ENCODE measurements at places on chromosomes 2 and 18.

DNA sequence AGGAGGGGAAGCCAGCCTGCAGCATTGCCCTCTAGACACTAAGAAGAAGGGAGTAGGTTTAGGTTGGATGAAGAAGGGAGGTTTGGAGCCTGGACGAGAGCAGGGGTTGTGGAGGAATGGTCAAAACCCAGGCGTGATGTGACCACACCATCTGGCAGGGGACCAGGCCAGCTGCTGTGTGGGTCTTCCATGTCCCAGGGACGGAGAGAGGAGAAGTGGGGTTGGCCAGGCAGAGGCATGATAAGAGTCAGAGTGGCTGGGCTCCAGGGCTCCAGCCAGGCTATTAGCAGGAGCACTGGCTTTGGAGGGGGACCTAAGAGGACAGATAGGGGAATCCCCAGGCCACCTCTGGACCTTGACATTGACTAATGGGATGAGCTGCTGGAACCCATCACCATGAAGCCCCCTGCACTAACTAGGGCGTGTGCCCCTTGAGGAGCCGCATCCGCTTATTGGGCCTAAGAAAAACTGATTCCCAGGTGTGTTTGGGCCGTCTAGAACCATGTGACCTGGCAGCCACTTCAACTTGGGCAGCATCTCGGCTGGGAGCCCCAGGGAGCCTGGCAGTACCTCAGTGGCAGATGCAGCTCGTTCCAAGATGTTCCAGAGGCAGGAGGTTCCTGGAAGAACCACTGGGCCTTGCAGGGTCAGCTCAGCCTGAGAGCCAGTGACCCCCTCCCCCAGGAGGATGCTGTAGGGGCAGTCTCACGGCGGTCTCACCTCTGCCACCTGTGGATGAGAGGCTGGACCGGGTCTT is 235.1 kb downstream of the AGAP1 start:
- no peak for DNase-seq

- peak; percentile 60 for DNase-seq
These were observed 1.9 kb downstream of the GLI2 start for GRCh38 chr2:120737340-120738101.

- DNase-seq: no peak
These were observed 307.5 kb downstream of the GALR1 start for GRCh38 chr18:77557046-77557587.

DNA sequence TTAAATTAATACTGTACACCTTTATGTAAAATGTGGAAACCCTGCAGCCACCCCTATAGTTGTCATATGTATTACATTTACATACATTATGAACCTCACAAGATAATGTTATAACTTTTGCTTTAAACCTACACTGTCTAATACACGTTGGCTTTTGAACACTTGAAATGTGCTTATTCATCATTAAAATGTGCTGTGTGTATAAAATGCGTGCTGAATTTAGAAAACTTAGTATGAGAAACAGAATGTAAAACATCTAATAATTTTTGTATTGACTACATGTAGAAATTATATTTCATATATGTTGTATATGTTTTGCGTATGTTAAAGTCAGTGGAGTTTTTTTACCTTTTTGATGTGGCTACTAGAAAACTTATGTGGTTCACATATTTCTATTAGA is 68.8 kb downstream of the MAPRE2 start:
- DNase-seq: no peak

DNA sequence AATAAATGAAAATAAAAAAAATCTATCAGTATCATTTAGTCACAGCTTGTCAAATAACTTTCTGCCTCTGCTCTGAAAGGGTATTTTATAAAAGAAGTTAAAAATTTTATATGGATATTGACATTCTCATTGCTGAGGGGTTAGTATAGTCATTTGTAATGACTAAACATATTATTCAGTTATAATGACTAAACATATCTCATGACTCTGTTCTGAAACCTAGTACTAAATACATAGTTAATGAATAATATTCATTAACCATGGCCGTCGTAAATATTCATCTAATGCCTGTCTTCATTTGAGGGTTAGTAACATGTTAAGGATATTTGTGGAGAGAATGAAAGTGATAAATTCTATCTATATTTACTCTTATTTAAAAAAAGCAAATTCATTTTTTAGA is 69.1 kb upstream of the MAP4K3 start:
- no peak for DNase-seq

DNA sequence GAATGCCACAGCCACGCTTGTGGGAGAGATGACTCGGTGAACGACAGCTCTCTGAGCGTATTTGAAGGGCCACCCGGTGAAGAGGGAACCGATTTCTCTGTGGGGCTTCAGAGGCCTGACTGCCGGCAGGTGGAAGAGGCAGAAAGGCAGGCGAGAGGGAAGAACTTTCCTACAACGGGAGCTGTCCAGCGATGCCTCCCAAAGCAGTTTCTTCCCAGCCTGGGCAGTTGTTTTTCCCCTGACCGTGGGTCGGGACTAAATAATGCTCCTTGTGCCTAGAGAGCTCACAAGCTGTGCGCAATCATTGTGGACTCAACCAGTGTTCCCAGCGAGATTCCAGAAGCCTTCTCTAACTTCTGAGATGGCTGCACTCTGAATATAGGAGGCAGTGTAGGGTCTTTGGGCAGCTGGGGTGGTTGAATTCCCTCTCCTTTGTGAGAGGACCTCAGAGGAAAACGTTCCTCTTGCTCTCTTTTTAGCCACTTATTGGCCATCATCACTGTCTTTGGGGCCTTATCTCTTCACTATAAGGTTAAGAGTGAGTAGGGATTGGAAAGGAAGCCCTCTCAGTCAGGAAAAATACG is 710 bp downstream of the SEC11C start:
- DNase-seq: no peak

DNA sequence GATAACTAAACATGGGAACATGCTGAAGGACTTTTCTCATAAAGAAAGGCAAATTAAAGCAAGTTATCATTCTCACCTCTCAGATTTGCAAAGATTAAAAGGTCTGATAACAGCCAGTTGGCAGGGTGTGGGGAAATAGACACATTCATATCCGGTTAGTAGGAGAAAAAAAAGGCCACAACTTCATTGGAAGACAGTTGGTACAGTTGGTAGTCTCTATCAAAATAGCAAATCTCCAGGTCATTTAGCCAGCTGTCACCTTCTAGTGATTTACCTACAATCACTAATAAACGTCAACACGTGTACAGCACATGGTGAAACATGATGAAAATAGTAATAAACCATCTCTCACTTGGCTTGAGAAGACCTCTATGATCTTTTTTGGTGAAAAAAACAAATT is 16.6 kb downstream of the INPP5D start:
- DNase-seq: no peak

DNA sequence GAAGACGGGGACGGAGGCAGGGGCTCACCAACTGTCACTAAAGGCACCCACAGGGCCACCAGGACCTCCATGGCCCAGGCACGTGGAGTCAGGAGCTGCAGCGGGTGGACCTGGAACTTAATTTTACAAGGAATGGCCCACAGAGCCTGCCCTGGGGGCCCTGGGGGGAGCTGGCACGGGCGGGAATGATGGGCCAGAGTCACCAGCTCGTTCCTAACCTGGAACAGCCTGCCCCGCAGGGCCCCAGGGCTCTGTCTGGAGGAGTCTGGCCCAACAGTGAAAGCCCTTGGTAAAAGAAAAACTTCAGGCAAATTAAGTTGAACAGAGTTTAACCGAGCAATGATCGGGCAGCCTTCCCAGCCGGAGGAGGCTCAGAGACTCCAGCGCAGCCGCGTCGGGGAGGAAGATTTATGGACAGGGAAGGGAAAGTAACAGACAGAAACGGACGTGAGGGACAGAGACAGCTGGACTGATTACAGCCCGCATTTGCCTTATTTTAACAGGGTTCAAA is 118.4 kb upstream of the TMEM18 start:
- DNase-seq: no peak

GRCh38 chr2:64698668-64699444 is 45.1 kb upstream of the SERTAD2 start:
- DNase-seq: peak; percentile 79

- no peak for DNase-seq
These were observed 1745.6 kb upstream of the CELF4 start for GRCh38 chr18:39311111-39311712.

GRCh38 chr18:64082054-64082453 is 66.8 kb downstream of the LINC00305 start:
- DNase-seq: no peak

- no peak for DNase-seq
These were observed 213.7 kb downstream of the TRIB2 start for GRCh38 chr2:12930391-12930790.

DNA sequence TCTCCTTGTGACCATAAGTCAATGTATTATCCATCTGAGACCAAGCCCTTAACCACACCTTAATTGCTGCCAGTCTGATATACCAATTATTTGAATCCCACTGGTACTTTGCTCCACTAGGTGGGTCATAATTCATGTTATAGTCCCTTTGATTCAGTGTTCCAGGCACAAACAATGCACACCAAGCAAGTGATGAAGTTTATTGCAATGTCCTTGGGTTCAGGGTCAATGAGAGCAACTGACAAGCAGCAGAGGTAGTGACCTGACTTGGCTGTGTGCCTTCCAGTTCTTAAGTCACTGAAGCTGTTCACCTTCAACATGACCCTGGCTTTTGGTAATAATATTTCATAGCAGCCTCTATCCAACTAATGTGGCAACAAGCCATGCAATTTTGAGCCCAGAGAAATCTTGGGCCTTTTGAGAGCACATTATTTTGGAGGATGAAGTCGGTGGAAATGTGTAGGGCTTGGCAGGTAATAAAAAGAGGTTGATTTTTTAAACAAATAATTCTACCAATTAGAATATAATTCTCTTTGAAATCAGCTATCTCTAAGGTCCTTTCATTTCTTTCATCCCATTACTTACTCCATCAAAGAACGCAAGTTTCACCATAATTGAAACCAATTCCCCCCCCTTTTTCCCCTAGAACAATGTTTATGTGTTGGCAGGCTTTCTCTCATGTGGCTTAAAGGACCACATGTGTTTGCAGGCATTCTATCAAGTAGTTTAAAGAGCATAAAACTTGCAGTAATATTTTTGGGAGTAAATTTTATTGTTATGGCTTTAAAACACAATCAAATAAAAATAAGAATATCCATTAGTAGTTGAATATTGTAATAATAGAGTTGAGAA is 3.1 kb upstream of the CPO start:
- no peak for DNase-seq

DNA sequence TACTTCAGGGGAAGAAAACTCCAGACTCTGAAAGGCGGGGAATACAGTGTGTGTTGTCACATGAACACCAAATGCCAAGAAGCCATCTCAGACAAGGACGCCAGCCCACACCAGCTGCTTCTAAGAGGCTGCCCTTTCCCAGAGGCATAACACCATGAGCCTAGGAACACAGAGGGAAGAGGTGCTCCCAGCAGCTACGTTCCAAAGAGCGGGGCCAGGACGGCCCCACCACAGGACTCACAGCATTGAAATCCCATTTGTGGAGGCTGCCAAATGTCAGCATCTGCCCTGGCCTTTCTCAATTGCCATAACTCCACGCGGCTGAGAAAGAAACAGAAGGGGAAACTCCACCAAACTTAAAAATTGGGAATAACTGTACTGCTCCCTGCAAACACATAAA is 20.1 kb upstream of the ID2 start:
- DNase-seq: no peak

DNA sequence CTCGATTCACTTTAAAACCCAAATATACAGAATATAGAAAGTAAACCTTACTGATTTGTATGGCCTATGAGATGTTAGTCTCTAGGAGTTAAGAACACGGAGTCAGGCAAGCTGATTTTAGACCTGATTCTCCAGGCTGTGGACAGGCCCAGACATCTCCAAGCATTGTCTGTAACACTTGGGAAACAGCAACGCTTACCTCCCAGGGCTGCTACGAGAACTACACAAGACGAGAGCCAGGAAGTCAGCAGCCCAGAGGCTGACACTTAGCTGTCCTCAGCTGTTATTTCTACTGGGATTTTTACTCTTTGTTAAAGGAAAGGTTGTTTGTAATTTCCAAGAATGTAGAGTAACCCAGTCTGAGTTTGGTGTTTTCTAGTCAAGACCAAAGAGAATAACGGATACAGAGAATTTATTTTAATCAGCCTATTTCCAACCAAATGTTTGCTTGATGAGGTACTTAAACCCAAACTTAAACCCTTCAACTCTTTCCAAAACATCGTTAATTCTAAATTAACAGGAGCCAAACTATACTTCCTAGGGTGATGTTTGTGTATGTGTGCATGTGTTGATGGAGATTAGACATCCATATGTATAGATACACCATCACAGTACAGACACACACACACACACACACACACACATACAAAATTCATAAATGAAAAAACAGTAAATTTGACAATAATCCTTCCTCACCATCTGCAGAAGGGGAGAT is 123.4 kb downstream of the LAMA1 start:
- no peak for DNase-seq

DNA sequence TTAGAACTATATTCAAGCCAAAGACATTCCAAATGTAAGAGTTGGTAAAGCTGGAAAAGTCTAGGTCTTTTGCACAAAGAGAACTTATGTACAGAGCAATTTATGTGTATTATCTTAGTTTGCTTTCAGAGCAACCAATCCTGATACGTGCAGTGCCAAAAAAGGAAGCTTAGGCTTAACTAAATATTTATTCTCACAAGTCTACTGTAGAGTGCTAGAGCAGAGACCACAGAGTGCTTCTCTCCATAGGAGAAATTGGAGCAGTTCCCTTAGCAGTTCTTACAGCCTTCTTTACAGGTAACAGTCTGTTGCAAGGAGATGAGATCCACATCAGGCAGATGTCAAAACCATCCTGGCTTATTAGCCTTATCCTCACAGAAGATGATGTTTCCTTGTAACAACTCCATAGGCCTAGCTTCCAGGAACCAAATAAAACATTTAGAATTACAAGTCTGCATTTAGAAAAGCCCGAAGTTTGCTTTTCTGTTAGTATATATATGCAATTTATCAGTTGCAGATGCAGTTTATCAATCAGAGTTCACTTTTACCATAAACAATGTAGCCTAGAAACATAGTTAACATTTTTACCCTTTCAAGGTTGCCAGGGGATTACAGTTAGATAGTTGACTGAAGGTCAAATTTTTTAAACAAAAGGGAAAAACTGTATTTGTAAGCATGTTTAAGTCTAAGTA is 250.6 kb upstream of the KCNJ3 start:
- no peak for DNase-seq

DNA sequence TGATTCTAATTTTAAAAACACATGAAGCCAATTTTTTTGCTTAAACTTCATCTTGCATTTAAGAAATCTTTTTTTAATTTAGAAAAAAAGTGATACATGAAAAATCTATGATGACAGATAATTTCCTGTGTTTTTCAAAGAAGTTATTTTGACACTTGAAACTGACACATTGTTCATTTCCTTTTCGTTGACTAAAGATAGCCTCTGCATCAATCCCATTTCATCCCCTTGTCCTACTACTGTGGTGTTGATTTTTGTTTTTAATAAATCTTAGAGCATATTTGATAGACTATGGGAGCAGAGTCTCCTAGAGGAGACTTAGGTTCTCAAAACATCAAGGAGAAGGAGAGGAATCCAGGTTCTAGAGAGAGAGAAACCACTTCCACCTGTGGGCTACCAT is 70.9 kb downstream of the ACVR1C start:
- DNase-seq: no peak

- DNase-seq: no peak
These were observed 306.5 kb upstream of the NRP2 start for GRCh38 chr2:205375461-205376448.

GRCh38 chr2:72142570-72143440 is 4.9 kb downstream of the CYP26B1 start:
- DNase-seq: no peak

GRCh38 chr2:226464380-226464779 is 335.2 kb downstream of the IRS1 start:
- no peak for DNase-seq

- no peak for DNase-seq
These were observed 798 bp downstream of the TANC1 start for GRCh38 chr2:158969162-158969714.

All from H4 (cell line).